Breast epithelium (tissue), 4 donors: ENCODE measurements at places on chromosomes 2 and 18.

GRCh38 chr2:42663828-42664227, 95.4 kb downstream of the MTA3 start:
- H3K4me3 ChIP-seq: no peak overlapping the region
- H3K4me1 ChIP-seq: no peaks in the 10 kb centered on the region
- no peak overlapping the region for H3K27ac ChIP-seq
- H3K27me3 ChIP-seq: no peaks in the 10 kb centered on the region
- no peaks in the 10 kb centered on the region for H3K36me3 ChIP-seq

DNA sequence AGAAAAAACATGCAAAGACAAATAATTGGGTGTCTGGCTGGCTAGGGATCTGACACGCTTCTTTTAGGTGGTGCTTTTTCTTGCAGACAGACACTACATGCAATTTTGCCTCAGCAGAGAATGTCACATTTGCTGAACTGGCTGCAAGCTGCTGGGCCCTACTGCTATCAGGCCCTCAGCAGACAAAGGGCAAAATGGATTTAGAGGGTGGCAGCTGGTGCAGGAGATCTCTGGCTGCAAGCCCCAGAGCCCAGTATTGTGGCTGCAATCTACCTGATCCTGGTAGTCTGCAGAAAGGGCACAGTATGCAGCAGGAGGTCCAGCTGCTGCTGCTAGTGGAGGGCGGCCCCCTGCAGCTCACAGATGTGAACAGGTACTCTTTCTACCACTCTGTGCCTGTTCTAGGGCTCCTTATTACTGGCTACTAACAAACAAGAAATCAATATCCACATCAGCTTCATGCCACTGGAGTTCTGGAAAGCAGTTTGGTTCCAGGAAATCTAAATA, 796.7 kb upstream of the CELF4 start:
- no peaks in the 10 kb centered on the region for H3K4me1 ChIP-seq
- H3K36me3 ChIP-seq: no peaks in the 10 kb centered on the region
- DNase-seq: no peak
- H3K4me3 ChIP-seq: no peak overlapping the region
- no peaks in the 10 kb centered on the region for H3K27me3 ChIP-seq

DNA sequence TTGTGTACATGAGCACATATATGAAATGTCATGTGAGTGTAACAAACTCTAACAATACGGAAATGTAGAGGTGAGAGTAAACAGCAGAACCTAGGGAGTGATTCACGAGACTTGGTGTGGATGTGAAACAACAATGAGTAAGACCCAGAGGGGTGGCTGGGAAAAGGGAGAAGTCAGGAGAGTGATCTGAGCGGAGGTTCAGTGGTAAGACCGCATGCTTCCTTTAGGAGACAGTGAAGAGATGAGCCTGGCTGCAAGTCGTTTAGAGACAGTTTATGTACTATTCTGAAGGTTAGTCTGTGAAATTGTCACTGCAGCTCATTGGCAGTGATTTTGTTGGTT, 150.6 kb downstream of the PRPF40A start:
- DNase-seq: no peak
- no peaks in the 10 kb centered on the region for H3K36me3 ChIP-seq
- no peaks in the 10 kb centered on the region for H3K4me1 ChIP-seq
- no peak overlapping the region for H3K27ac ChIP-seq
- no peak overlapping the region for H3K4me3 ChIP-seq
- H3K27me3 ChIP-seq: no peaks in the 10 kb centered on the region

DNA sequence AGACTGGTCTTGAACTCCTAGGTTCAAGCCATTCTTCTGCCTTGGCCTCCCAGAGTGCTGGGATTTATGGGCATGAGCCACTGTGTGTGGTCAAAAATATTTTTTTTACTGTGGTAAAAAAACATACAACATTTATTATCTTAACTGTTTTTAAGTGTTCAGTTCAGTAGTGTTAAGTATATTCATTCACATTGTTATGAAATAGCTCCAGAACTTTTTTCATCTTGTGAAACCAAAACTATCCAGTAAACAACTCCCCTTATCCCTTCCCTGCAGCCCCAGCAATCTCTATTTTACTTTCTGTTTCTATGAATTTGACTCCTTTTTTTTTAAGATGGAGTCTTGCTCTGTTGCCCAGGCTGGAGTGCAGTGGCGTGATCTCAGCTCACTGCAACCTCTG, 9.3 kb downstream of the RMC1 start:
- H3K27ac ChIP-seq: no peak overlapping the region
- no peaks in the 10 kb centered on the region for H3K4me1 ChIP-seq
- no peak overlapping the region for H3K4me3 ChIP-seq
- H3K27me3 ChIP-seq: no peaks in the 10 kb centered on the region

GRCh38 chr2:218471982-218472381, 53.1 kb downstream of the VIL1 start:
- H3K4me1 ChIP-seq: no peaks in the 10 kb centered on the region
- H3K27me3 ChIP-seq: no peaks in the 10 kb centered on the region

- no peaks in the 10 kb centered on the region for H3K36me3 ChIP-seq
- no peaks in the 10 kb centered on the region for H3K4me1 ChIP-seq
- H3K27ac ChIP-seq: no peak overlapping the region
- H3K27me3 ChIP-seq: no peaks in the 10 kb centered on the region
- no peak for DNase-seq
Observed at GRCh38 chr2:2740238-2740775, 409.2 kb upstream of the MYT1L start.

- no peak for DNase-seq
- H3K27me3 ChIP-seq: peaks cover 7% of the 10 kb centered on the region
- H3K4me3 ChIP-seq: no peak overlapping the region
- H3K27ac ChIP-seq: no peak overlapping the region
- H3K4me1 ChIP-seq: no peaks in the 10 kb centered on the region
Observed at GRCh38 chr18:73962256-73962655, 185.4 kb downstream of the FBXO15 start.

DNA sequence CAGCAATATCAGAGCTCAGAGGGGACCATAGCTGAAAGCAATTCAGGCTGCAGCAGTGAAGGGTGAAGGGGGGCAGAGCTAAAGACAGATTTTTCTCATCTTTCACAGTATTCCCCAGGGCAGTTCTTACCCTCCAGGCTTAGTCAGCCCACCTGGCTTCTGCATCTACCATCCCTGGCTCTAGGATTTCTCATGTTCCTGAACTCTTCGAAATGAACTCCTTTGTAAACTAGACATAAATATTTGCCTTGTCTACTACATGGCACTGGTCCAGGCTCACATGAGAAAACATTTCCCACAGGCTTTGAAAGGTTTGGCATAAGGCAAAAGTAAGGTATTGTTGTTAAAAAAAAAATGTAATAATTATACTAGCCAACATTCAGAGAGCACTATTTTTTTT, 23.6 kb upstream of the NEB start:
- no peaks in the 10 kb centered on the region for H3K4me1 ChIP-seq
- H3K27ac ChIP-seq: no peak overlapping the region
- H3K36me3 ChIP-seq: no peaks in the 10 kb centered on the region
- H3K27me3 ChIP-seq: no peaks in the 10 kb centered on the region
- H3K4me3 ChIP-seq: no peak overlapping the region
- DNase-seq: no peak

DNA sequence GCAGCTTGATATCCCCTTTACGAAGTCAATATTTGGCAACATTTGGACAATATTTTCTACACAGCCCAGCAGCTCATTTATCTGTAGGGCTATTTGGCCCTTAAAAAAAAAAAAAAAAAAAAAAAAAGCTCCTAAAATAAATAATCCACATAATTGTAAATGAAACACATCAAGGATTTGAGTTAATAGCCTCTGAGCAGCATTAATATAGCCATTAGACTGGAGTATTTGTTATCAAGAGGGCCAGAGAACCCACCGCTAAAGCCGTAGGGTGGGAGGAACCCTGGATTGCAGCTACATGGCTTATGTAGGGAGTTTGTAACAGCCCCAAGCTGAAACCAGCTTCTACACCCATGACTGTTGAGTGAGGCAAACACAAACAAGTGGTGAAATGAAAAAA, 84.5 kb downstream of the RNF152 start:
- H3K27ac ChIP-seq: no peak overlapping the region
- H3K36me3 ChIP-seq: no peaks in the 10 kb centered on the region
- DNase-seq: no peak
- H3K4me1 ChIP-seq: no peaks in the 10 kb centered on the region
- H3K4me3 ChIP-seq: no peak overlapping the region
- H3K27me3 ChIP-seq: no peaks in the 10 kb centered on the region

GRCh38 chr2:32884346-32884745, 62.4 kb upstream of the LTBP1 start:
- no peaks in the 10 kb centered on the region for H3K4me1 ChIP-seq
- H3K27ac ChIP-seq: no peak overlapping the region
- no peak overlapping the region for H3K4me3 ChIP-seq
- no peaks in the 10 kb centered on the region for H3K27me3 ChIP-seq

DNA sequence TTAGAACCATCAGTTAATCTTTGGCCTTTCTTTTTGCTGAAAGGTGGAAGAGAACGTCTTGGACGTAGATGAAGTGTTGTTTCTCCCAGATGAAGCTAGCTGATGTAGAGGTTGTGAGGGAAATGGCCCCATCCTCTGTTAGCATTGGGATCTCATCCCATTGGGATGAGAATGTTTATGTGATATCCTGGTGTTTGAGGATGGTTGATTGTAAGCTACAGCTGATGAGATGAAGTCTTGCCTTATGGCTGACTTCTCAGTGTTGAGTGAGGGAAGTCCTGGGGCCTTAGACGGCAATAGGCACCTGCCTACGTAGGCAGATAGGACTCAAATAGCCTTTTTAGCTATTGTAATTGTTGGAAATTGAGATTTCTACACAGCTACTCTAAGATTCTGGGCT, 211.3 kb downstream of the MYCN start:
- no peak overlapping the region for H3K27ac ChIP-seq
- no peaks in the 10 kb centered on the region for H3K27me3 ChIP-seq
- no peak for DNase-seq

DNA sequence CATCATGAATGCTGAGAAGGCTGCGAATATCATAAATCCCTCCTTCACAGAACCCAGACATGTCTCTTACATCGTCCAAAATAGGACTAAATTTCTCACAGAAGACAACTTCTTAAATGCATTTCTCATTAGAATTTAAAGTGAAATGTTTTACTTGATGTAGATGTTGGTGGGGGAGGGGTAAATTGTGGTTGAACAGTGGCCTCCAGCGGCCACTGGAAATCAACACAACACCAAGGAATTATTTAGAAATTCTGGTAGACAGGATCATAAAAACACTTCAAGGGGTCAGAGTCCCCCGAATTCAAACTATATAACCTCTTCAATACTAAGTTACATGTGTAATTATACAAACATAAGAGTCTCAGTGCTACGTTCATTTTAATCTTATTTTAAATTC, 135.9 kb downstream of the ABCA12 start:
- no peaks in the 10 kb centered on the region for H3K36me3 ChIP-seq
- DNase-seq: no peak
- no peaks in the 10 kb centered on the region for H3K27me3 ChIP-seq
- H3K27ac ChIP-seq: no peak overlapping the region
- no peak overlapping the region for H3K4me3 ChIP-seq
- H3K4me1 ChIP-seq: no peaks in the 10 kb centered on the region

DNA sequence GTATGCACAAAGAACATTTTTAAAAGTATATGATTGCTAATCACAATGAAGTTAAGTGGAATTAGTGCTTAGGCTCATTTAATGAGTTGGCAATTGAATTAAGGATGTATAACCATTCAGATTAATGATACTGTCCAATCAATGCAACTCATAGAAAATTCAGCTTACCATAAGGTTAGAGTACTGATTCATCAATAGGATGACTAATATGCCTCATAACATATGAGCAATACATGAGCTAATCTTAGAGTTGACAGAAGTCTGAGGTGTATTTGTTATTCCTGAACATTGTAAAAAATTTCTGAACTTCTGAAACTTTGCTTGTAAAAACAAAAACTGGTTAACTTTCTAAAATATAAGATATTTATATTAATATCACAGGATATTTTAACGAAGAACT, 118.3 kb upstream of the NETO1 start:
- H3K36me3 ChIP-seq: no peaks in the 10 kb centered on the region
- H3K27ac ChIP-seq: no peak overlapping the region
- H3K4me1 ChIP-seq: no peaks in the 10 kb centered on the region
- DNase-seq: no peak
- H3K4me3 ChIP-seq: no peak overlapping the region

- H3K36me3 ChIP-seq: no peaks in the 10 kb centered on the region
- H3K27me3 ChIP-seq: no peaks in the 10 kb centered on the region
- no peaks in the 10 kb centered on the region for H3K4me1 ChIP-seq
- no peak for DNase-seq
Observed at GRCh38 chr2:222799262-222799918, 61.4 kb upstream of the ACSL3 start.

GRCh38 chr2:23311186-23311585, 73.8 kb upstream of the KLHL29 start:
- H3K27ac ChIP-seq: no peak overlapping the region
- no peak for DNase-seq
- H3K4me3 ChIP-seq: no peak overlapping the region
- H3K27me3 ChIP-seq: no peaks in the 10 kb centered on the region
- H3K36me3 ChIP-seq: no peaks in the 10 kb centered on the region
- H3K4me1 ChIP-seq: no peaks in the 10 kb centered on the region

DNA sequence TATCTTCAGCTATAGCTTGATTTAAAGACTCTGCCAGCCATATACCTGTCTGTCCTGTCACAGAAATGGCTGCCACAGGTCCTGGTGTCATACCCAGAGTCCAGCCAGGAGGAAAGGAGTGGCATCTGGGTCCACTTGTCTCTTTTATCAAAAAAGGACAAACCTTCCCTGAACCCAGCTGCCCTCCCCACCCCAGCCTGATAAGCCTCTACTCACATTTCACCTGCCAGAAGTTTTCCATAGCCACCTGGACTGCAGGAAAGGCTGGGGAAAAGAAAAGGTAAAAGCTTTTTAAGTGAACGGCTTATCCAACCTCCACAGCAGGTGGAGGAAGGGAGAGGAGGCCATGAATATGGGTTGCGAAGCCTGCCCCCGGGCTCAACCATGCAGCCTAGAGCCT, 32.8 kb downstream of the TMEM163 start:
- no peaks in the 10 kb centered on the region for H3K27me3 ChIP-seq
- no peaks in the 10 kb centered on the region for H3K4me1 ChIP-seq
- H3K4me3 ChIP-seq: no peak overlapping the region

GRCh38 chr2:73979021-73979420, 5.7 kb upstream of the TET3 start:
- no peak overlapping the region for H3K4me3 ChIP-seq
- no peaks in the 10 kb centered on the region for H3K4me1 ChIP-seq
- H3K36me3 ChIP-seq: no peaks in the 10 kb centered on the region
- DNase-seq: no peak
- no peak overlapping the region for H3K27ac ChIP-seq

DNA sequence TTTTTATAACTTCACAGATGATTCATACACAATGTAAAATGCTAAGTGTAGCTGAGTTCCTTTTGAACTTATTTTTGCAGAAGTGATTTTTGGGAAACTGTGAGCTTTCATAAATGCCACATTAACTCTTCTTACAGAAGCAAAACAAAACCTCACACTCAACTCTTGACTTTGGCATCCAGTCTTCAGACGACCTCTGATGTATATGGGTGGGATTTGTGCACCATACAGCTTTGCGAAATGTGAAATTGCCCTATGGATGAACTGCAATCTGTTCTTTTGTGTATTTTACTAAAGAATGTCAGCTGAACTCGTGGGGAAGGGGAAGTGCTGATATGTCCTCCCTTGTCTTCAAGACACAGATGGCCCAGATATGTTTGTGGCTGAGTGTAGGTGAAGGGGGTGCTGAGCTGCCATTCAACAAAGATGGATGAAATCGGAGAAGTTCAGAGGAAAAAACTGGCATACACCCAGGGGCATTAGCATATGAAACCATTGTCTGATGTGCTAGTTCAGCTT, 218.3 kb downstream of the PTGR3 start:
- no peaks in the 10 kb centered on the region for H3K27me3 ChIP-seq
- no peaks in the 10 kb centered on the region for H3K4me1 ChIP-seq
- no peaks in the 10 kb centered on the region for H3K36me3 ChIP-seq
- H3K4me3 ChIP-seq: no peak overlapping the region

- DNase-seq: no peak
- H3K36me3 ChIP-seq: no peaks in the 10 kb centered on the region
- H3K4me1 ChIP-seq: no peaks in the 10 kb centered on the region
Observed at GRCh38 chr2:69088466-69088865, 75.5 kb downstream of the ANTXR1 start.
